ENCODE measurements at places on chromosomes 2 and 18.

GRCh38 chr18:35691625-35692024, 110.1 kb downstream of the GALNT1 start:
- no peak for DNase-seq

GRCh38 chr2:169254774-169255173, 107.6 kb downstream of the LRP2 start:
- DNase-seq, result no peak

DNA sequence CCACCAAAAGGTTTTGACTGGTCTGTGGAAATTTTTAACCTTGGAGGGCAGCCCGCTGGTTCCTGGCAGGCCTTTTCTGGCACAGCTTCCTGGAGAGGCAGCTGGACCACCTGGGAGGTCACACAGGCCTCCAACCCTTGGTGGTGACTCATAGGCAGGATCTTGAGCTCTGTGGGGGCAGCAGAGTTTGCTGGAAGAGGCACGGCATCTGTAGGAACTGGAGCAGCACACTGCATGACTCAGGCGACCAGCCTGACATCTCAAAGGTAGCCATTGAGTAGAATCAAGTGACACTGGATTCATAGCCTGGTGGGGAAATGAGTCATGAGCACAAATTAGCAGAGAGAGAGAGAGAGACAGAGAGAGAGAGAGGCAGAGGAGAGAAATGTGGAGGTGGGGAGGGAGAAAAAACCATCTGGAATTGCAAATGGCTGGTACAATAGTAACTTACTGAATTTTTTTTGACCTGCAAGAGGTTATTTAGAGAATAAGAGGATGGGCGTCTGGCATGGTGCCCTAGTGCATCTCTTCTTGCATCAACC, 57.4 kb downstream of the TRPM8 start:
- DNase-seq, result no peak

DNA sequence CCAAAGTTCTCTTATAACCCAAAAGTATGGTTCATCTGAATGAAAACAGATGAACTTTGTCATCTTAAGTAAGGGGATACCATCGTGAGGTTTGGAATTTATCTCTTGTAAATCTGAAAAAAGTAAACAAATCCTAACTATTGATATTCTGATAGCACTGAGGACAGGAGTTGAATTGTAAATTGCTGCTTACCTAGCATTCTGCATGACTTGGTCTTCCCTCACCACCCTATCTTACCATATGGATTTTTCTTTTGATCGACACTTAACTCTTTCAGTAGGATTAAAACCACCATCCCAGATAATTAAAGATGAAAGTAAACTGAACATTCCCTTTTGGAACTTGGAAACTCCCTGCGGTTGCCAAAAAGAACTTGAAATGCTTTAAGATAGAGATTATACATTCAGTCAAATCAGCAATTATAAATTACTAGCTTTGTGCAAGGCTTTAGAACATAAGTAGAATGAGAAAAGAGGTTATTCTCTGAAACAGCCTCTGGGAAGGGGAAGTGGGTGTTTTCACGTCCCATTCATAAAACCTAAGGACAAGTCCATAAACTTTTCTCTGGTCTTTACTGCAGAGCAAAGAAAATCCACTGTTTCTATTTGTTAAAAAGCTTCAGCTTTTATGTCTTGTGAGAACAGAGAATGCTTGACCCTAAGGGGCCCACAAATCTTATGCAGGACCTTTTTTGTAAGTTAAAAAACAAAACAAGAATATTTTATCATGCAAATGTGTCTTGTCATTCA, 49.7 kb upstream of the ZNF397 start:
- DNase-seq, result no peak

DNA sequence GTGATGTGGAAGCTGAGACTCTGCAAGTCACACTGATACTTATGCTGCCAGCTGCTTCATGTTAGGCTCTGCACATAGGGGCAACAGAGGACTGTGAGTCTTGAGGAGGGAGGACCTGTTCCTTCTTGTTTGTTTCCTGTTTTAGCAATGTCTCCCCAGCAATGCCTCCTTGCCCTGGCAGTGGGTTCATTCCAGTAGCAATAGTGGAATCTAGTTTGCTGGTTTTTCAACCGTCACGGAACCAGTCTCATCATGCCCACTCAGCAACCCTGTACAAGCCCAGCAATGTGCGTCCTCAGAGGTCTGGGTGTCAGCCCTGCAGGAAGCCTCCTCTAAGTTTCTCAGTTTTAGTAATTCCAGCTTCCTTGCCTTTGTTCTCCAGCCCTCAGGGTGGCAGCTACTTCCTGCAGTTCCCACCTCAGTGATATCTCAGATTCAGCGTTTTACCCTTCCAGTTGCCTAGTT, 20.5 kb upstream of the ITGB6 start:
- DNase-seq, result no peak

GRCh38 chr2:28232295-28232694, 160.4 kb upstream of the FOSL2 start:
- DNase-seq, result no peak

Data from Karpas-422 (cell line).